ENCODE measurements at places on chromosomes 12 and 14.
A peak's percentile ranks its signal among the peaks of the same experiment; 100 is the strongest.

DNA sequence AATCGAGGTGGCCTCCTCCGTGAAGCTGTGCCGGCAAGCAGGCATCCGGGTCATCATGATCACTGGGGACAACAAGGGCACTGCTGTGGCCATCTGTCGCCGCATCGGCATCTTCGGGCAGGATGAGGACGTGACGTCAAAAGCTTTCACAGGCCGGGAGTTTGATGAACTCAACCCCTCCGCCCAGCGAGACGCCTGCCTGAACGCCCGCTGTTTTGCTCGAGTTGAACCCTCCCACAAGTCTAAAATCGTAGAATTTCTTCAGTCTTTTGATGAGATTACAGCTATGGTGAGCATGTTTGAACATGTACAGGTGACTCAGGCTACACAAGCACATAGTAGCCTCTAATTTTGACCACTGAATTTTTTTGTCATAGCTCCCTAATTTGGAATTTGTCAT lies 59.7 kb downstream of the ATP2A2 start:
- DNase-seq: no peak

- DNase-seq: no peak
These were observed 97.4 kb downstream of the LMNTD1 start for GRCh38 chr12:25455696-25456095.

GRCh38 chr12:24741216-24741615 lies 207.7 kb downstream of the BCAT1 start:
- no peak for DNase-seq

GRCh38 chr14:35158951-35159653 lies 36.8 kb downstream of the PRORP start:
- no peak for DNase-seq

DNA sequence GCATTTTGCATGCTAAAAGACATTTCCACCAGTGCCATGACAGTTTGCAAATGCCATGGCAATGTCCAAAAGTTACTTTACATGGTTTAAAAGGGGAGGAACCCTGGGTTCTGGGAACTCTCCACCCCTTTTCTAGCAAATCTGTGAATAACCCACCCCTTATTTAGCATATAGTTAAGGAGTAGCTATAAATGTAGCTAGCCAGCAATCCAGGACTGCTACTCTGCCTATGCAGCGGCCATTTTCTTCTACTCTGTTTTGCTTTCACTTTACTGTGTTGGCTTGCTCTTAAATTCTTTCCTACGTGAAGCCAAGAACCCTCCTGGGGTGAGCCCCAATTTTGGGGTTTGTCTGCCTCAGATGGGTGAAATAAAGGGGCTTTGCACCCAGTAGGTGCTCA lies 141.0 kb downstream of the PTPN11 start:
- DNase-seq: no peak

DNA sequence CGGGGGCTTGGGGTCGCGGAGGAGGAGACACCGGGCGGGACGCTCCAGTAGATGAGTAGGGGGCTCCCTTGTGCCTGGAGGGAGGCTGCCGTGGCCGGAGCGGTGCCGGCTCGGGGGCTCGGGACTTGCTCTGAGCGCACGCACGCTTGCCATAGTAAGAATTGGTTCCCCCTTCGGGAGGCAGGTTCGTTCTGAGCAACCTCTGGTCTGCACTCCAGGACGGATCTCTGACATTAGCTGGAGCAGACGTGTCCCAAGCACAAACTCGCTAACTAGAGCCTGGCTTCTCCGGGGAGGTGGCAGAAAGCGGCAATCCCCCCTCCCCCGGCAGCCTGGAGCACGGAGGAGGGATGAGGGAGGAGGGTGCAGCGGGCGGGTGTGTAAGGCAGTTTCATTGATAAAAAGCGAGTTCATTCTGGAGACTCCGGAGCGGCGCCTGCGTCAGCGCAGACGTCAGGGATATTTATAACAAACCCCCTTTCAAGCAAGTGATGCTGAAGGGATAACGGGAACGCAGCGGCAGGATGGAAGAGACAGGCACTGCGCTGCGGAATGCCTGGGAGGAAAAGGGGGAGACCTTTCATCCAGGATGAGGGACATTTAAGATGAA lies 630 bp downstream of the FOS start:
- DNase-seq: peak; percentile 77

DNA sequence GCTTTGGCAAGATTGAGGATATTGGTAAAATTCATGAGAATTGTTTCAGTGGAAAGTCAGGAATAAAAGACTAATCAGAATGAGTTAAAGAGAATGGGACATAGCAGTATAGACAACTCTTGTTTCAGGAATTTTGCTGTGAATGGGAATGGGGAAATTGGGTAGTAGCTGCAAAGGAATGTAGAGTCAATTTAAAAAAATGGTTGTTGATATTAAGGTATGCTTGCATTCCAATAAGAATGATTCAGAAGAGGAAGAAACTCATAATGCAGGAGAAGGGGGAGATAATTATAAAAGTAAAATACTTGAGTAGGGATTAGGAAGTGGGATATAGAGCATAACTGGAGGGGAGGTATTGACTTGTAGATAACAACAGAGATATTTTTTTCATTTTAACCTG lies 40.7 kb downstream of the MNAT1 start:
- DNase-seq: no peak

DNA sequence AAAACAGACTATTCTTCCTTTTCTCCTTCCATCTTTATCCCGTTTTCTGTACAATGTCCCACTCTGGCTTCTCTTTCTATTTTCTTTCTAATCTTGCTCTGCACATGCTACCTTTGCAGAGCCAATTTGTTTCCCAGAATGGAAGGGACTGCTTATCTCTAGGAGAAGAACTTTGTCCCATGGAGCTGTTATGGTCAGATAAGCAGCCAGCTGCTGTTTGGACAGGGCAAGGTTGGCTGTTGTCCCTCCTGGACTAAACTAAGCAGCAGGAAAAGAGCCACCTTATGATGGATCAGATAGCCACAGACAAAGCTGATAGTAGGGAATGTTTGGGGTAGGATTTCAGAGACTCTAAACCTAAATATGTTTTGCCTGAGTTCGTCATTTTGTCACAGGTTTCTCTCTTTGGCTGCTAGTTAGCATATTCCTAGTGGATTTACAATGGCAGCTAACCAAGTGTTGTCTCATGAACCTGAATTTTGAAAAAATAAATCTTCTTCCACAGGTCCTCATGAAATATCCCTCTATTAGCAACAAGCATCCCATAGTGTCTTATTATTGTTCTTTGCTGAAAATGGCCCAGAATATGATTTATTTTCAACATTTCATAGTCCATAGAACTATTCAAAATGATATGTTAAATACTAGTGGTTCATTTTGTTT lies 262.8 kb downstream of the SLC16A7 start:
- peak; percentile 25 for DNase-seq

GRCh38 chr12:97452839-97453238 lies 9.8 kb upstream of the RMST start:
- DNase-seq: no peak

DNA sequence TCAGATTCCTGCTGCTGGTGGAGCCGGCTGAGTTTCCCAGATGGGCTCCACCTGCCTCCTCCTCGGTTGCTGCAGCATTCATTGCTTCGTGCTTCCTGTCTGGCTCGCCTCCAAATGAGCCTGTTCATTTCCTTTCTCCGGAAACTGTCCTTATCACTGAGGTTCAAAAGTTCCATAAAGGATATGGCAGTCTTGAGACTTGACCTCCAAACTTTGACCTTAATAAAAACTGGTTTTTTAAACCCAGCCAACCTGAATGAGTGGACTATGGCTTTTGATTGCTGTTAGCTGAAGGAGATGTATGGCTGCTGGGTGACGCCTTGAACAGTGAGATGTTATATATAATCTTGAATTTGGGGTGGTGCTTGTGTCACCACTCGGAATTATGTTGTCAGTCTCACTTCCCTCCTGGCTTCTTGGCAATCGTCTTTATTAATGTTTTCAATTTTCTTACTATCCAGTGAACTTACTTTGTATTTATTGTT lies 62.7 kb downstream of the RASSF3 start:
- peak; percentile 92 for DNase-seq

DNA sequence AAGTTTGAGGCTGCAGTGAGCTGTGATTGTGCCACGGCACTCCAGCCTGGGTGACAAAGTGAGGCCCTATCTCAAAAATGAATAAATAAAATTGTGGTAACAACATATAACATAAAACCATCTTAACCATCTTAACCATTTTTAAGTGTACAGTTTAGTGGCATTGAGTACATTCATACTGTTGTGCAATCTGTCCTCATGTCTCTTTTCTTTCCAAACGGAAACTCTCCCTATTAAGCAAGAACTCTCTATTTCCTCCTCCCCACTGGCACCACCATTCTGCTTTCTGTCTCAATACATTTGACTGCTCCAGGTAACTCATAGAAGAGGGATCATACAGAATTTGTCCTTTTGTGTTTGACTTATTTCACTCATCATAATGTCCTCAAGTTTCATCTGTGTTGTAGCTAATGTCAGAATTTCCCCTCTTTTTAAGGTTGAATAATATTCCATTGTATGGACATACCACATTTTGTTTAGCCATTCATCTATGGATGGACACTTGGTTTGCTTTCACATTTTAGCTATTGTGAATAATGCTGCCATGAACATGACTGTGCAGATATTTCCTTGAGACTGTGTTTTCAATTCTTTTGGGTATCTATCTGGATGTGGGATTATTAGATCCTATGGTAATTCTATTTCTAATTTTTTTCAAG lies 4.4 kb upstream of the MARK3 start:
- DNase-seq: no peak

DNA sequence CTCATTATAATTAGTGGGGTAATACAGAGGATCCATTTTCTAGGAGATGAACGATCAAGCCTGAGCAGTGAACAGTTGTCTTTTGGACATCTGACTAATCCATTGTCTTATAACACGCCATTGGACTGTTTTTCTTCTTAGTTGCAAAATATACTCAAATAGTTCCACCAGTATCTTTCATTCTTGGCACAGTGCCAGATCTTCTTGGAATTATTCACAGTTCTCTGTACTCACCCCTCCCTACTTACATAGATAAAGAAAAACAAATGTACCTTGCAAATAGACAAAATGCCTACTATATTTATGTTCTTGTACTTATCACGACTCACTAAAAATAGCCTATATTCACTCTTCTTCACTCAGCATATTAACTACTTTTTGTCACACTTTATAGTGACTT lies 3.8 kb downstream of the CBLN3 start:
- no peak for DNase-seq

GRCh38 chr14:36866867-36867266 lies 205.2 kb downstream of the PAX9 start:
- DNase-seq: no peak

DNA sequence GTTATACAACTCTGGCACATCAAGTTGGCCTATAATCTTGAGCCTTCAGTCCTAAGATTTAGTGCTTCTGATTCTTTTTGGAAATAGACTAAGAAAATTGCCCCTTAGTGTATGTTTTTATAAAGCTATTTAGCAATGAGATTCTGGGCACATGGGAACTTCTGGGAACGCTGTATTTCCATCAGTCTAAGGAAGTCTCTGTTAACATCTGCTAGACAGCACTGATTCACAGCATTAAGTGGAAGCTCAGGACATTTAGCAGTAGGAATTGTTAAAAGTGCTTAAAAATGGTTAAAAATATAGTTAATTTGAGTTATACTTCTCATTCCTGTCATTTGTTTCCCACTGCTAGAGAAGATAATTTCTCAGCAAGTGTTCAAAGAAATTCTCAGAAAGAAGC lies 579.1 kb downstream of the SLC16A7 start:
- DNase-seq: no peak

DNA sequence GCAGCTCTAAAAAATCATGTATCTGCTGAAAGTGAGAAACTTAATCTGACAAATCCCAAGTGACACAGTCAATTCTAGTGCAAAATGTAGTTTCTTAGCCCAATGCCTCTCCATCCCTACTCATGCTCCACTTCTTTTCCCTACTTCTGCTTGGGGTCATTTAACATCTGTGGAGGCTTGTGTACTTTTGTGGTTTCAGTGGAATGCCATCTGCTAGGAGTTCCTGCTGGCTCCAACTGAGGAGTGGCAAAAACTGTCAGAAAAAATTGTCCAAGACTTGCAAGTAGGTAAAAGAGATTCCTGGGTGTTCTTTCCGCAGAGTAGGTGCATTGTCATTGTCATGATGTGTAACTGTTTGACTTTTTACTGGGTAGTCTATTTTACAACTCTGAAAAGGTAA lies 12.5 kb upstream of the AVPR1A start:
- DNase-seq: no peak

GRCh38 chr14:51242545-51243490 lies 2.8 kb downstream of the TMX1 start:
- DNase-seq: no peak

DNA sequence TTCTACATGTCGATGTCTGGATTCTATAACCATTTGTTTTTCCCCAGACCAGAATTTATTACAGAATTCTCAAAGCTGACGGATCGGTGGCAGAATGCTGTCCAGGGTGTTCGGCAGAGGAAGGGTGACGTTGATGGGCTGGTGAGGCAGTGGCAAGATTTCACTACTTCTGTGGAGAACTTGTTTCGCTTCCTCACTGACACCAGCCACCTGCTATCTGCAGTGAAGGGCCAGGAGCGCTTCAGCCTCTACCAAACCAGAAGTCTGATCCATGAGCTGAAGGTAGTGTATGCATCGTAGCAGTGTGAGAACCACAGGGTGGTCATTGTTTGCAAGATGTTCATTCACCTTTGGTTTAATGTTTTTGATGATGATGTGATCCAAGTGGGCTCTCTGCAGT lies 124.0 kb downstream of the ESR2 start:
- DNase-seq: no peak

DNA sequence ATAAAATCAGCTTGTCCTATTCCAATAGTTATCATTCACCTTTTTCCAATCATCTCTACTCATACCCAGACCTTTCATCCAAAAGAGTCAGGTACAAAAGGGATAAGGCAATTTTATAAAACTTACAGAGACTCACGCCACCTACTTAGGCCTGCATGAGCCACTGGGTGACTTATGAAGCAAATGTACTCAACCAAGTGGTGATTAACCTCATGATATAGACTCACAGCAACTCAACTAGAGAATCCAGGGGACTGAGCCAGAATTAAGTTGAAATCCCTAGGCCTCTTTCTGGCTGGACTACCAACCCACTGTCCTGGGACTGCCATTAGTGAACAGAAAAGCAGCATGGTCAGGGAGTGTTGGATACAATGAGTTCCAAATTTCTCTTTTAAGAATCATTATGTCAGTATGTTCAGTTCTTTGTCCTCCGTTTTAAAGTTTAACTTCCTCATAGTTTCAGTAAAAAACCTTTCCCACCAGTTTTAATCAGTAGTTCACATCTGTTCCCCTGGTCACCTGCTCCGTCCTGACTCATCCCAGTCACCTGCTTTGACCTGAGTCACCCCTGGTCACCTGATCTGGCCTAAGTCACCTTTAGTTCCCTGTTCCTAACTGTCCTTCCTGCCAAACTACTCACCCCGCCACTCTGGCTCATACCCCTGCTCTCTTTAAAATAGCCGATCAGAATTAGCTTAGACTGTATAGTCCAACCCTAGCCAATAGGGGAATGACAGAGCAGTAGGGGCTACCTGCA lies 36.8 kb downstream of the SPTSSA start:
- peak; percentile 56 for DNase-seq

GRCh38 chr12:92002673-92003382 lies 142.8 kb downstream of the BTG1 start:
- DNase-seq: no peak

GRCh38 chr14:99242238-99242637 lies 29.8 kb downstream of the BCL11B start:
- no peak for DNase-seq
